ENCODE measurements at places on chromosomes 12 and 14.

GRCh38 chr12:48901278-48901677 is 24.0 kb downstream of the FKBP11 start:
- peak; percentile 31 for DNase-seq

GRCh38 chr14:49677643-49678042 is 10.4 kb downstream of the POLE2 start:
- no peak for DNase-seq

- no peak for DNase-seq
Measured at GRCh38 chr12:109294286-109294796, 14.7 kb downstream of the FOXN4 start.

DNA sequence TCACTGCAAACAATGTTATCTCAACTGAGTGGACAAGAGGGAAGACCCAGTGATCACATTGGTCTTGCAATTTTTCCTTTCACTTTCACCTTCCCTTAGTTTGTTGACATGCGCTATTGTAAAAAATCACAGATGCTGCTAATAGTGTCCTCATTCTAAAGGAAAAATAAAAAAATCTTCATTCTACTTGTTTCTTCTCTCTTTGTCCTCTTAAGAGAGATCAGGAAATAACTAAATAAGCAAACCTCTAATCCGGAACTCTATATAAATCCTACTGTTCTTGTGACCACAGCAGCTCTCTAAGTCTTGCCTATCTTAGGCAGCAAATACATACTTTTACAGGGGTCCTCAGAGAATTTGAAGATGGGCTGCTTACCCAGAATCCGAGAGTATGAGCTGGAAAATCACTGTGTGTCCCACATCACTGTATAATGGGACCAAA is 257.7 kb downstream of the NAV3 start:
- peak; percentile 43 for DNase-seq

DNA sequence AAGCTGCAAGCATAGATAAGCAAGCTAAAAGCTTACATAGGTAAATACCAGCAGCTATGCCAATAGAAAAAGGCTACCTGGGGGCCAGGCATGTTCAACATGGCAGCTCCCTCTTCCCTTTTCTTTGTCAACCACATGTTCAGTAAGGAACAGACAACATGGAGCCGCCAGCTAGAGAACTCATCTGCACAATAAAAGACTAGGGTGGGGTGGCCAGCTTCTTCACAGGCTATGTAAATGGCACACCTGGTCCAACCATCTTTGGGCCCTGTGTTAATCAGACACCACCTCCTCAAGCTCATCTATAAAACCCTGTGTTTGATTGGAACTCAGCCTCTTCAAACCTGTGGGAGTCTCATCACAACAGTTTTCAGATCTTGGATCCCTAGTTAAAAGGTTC is 129.7 kb upstream of the TMPO start:
- no peak for DNase-seq

DNA sequence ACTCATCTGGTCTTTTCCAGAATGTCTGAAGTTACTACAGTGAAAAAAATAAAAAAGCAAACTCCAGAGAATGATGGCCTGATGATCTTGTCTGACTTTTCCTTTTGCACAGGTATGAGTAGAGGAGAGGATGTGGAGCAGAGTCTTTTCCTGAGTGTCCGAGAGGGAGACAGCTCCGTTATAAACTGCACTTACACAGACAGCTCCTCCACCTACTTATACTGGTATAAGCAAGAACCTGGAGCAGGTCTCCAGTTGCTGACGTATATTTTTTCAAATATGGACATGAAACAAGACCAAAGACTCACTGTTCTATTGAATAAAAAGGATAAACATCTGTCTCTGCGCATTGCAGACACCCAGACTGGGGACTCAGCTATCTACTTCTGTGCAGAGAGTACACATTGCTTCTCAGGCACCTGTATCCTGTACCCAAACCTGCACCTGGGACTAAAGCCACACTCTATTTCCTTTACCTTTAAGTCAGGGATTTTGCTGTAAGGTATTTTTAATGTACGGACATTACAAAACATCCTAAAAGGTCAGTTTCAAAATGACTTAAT is 75.8 kb upstream of the OR4E1 start:
- DNase-seq, result no peak
